ENCODE measurements at places on chromosomes 11 and 22.

- DNase-seq, result no peak
Observed at GRCh38 chr11:71269603-71270511, 17.5 kb upstream of the SHANK2 start.

- no peak for DNase-seq
Observed at GRCh38 chr11:126711977-126712625, 288.5 kb downstream of the KIRREL3 start.

- peak; percentile 25 for DNase-seq
Observed at GRCh38 chr11:27723687-27724086, 23.4 kb upstream of the BDNF start.

- DNase-seq, result peak; percentile 8
Observed at GRCh38 chr11:27084518-27084917, 43.9 kb downstream of the BBOX1 start.

DNA sequence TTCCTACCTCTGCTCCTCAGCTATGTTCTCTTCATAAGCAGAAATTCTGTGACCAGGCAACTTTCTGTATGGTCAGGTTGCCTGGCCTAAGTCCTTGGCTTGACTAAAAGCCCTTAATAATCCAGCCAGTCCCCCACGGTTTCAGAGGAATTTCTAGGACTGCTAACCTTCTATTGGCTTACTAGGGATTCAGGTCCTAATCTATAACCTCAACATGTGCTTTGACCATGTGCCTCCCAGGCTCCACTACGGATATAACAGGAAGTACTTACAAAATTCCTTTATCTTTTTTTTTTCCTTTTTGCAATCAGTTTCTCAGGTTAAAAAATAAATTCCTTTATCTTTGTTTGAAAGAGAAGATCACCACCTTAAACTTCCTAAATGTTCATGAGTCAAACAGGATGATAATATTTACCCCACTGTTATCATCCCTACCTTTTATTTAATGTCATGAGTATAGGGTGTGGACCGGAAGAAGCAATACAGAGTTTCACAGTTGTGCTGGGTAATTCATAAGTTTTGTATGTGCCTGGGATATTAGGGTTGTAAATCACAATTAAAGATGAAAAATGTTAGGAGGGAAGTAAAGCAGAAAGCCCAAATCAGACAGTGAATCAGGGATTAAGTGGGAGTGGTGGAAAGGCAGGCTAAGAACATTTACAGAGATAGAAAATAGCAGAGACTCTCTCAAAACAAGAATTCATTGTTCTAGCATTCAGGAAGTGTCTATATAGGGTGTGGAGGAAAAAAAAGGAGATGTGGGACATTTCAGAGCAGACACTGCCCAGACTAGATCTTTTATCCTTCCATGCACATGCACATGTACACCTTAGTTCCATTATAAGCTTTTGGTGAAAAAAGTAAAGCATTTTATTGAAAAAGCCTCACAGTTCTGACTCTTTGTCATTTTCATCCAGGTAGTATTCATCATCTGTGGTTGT lies 10.7 kb upstream of the POGLUT3 start:
- DNase-seq, result no peak

DNA sequence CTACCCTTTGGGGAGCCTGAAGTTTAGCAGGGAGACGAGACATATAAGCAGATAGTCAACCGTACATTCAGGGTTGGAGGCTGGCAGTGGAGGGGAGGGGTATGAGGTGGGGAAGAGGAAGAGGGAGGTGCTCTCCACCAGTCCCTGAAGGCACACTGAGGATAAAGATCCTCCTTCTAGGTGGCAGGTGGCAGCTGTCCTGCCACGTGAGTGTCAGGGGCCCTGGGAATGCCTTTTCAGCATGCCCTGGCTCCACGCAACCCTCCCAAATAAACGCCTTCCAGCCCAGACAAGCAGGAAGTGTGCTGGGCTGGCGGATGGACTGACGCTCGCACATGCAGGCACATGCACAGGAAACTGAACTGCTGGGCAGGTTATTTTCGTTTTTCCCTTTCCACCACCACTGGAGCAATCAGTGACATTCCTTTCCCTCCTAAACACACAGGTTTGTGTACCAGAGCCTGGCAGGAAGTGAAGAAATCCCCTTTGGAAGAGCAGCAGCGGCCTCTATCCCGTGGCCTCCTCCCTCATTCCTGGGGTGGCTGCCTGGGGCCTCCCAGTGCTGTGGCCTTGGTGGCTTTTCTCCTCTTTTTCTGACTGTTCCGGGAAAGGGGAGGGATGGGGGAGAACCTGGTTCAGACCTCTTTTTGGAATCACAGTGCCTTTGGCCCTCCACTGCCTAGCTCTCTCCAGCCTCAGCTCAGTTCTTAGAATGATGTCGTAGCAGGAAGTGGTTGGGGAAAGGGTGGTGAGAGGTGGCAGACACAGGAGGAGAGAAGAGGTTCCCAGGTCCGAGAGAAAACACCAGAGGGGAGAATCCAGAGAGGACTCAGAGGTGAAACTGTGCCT lies 157.0 kb upstream of the TIMP3 start:
- no peak for DNase-seq

GRCh38 chr11:75562836-75563484 lies 907 bp downstream of the SERPINH1 start:
- no peak for DNase-seq

DNA sequence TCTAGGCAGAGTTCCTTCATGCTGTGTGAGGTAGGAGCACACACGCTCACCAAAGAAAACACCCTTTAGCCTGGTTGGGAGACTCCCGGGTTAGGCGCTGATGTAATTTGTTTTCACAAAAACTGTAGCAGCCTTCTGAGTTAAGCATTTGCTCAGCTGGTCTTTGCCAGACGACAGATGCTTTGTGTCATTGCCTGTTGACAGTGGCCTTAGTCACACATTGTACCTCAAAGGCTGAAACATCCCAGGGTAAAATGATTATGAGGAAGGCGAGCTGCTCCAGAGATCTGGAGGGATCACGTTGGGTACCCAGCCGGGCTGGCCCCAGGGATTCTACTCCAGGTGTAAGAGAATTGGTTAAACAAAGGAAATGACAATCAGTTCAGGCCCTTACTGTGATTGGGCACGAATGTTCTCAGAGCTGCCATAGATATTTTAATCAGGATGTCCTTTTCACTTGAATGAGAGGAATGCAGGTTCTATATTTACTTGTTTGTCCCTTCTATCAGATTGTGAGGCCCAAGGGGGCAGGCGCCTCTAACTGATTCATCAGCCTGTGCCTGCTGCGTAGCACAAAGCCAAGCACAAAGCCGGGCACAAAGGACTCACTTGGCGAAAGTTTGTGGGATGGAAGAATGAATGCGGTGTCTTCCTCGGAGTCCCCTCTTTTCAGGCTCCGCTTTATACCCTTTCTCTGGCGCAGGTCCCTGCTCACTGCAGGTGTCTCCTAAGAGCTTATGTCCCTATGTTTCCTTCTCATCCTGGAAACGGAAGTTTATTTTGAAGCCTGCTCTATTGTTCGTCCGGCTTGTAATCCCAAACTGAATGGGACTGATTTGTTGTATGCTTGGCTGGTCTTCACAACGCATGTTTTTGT lies 47.1 kb downstream of the ADM start:
- DNase-seq, result peak; percentile 86

- DNase-seq, result no peak
Observed at GRCh38 chr11:4830909-4831308, 9.8 kb downstream of the OR51F2 start.

DNA sequence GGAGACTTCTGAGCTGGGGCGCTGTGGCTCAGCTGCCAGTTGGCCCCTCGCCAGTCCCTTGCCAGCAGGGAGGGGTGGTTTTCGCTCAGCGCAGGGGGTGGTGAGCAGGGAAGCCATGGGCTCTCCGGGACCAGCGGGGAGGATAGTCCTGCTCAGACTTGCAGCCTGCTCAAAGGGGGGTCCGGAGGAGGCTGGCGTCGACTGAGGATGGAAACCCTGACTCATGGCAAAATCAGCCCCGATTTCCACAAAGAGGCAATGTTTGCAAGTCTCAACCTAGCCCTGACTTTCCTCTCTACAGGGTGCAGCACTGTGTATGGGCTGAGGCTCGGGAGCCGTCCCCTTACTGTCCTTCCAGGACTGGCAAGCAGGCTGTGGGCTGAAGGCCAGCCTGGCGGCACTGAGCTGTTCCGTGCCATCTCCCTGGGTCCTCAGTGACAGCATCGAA lies 35.1 kb downstream of the FBLN1 start:
- peak; percentile 79 for DNase-seq

GRCh38 chr11:60854847-60855725 lies 664 bp downstream of the PTGDR2 start:
- DNase-seq, result no peak

- DNase-seq, result no peak
Observed at GRCh38 chr22:31973739-31974138, 29.4 kb downstream of the YWHAH start.

GRCh38 chr11:94948070-94948617 lies 25.2 kb downstream of the CWC15 start:
- no peak for DNase-seq

- DNase-seq, result no peak
Observed at GRCh38 chr11:130151196-130151595, 8.4 kb upstream of the ST14 start.

All from cerebellar cortex (tissue), 1 donor.